ENCODE measurements at places on chromosomes 7 and 10. TPM values are rescaled to one million over a fixed set of nuclear protein-coding genes. Genes with fewer than 3 reads are reported as not detected.

Gene SGCE
- total RNA-seq: 94.5 TPM

Gene HMX2
- total RNA-seq: not detected

Gene IL15RA
- 5.5 TPM for total RNA-seq

Gene STRIP2
- total RNA-seq: 1.5 TPM

Gene C10orf67
- total RNA-seq: not detected

Gene ADIRF
- 184 TPM for total RNA-seq

Gene SFTPA1
- not detected for total RNA-seq

Gene CH25H
- total RNA-seq: 5.2 TPM

Gene ZNF32
- 26.5 TPM for total RNA-seq
